ENCODE measurements at places on chromosomes 2 and 18.
A peak's percentile ranks its signal among the peaks of the same experiment; 100 is the strongest.

GRCh38 chr2:217167531-217167930 is 307.7 kb upstream of the TNP1 start:
- no peak for DNase-seq

DNA sequence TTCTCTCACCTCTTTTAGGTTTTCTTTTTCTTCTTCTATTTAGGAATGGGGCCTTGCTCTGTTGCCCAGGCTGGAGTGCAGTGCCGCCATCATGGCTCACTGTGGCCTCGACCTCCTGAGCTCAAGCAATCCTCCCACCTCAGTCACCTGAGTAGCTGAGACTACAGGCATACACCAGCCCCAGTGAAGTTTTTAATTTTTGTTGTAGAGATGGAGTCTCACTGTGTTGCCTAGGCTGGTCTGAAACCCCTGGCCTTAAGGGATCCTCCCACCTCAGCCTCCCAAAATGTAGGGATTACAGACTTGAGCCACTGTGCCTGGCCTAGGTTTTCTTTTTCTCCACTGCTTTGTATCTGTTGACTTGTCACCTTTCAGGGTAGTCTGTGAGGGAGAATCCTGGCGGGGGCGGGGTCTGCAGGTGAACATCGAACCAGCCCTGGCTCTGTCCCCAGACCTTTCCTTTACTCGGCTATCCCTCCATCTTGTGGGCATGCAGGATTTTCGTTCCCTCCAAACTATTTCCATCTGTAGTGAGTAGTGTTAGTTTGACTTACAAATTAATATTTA is 21.7 kb downstream of the NCK2 start:
- no peak for DNase-seq

DNA sequence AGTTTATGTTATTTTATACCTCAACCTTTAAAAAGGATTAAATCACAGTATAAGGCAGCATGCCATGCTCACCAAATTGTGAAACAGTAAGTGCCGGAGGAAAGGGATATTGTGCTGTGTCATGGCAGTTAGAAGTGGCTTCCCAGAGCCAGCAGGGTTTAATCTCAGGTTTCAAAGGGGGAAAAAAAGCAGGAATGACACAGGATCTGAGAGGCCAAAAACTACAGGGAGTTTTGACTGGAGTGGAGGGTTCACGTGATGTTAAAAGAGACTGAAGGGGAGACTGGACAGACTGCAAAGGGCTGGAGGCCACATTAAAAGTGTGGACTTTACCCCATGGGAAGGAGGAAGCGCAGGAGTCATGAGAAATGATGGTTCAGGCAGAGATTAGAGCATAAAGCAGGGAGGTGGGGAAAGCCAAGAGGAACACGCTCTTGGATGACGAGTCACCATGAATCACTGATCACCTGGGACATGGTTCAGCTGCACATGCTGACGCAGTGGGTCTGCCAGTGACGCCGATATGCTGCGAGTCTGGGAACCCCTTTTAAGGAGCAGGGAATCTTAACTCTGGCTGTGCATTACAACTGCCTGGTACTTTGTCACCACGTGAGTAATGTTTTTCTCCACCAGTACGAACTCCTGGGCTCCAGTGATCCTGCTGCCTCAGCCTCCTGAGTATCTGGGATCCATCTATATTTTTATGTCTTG is 6.1 kb downstream of the CHMP1B start:
- DNase-seq, result peak; percentile 32

GRCh38 chr2:157911246-157911645 is 35.1 kb upstream of the ACVR1 start:
- no peak for DNase-seq

- DNase-seq, result no peak
Measured at GRCh38 chr2:96869822-96870625, at the start of gene SEMA4C. Gene SEMA4C, minus strand, starts transcription at chr2:96870080. Its CDS starts 2,194 bp downstream, at chr2:96867886.

DNA sequence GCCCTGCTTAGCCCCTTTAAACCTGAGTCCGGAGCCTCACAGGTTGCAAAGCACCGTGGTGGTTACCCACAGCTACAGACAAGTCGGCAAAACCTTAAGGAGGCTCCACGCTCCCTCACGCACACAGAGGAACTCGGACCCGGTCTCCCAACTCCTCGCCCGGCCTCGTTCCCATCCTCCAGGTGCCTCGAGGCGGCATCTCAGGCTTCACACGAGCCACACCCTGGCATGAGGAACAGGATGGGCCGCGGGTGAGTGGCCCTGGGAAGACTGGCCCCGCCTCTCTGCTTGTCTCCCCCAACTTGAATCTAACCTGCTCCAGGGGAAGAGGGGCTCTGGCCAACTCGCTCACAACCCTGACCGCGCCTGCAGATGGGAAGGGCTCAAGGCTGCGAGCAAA is 97.4 kb downstream of the EIPR1 start:
- DNase-seq, result no peak

- DNase-seq, result no peak
Measured at GRCh38 chr2:227612546-227613271, 1.9 kb downstream of the SCYGR3 start.

DNA sequence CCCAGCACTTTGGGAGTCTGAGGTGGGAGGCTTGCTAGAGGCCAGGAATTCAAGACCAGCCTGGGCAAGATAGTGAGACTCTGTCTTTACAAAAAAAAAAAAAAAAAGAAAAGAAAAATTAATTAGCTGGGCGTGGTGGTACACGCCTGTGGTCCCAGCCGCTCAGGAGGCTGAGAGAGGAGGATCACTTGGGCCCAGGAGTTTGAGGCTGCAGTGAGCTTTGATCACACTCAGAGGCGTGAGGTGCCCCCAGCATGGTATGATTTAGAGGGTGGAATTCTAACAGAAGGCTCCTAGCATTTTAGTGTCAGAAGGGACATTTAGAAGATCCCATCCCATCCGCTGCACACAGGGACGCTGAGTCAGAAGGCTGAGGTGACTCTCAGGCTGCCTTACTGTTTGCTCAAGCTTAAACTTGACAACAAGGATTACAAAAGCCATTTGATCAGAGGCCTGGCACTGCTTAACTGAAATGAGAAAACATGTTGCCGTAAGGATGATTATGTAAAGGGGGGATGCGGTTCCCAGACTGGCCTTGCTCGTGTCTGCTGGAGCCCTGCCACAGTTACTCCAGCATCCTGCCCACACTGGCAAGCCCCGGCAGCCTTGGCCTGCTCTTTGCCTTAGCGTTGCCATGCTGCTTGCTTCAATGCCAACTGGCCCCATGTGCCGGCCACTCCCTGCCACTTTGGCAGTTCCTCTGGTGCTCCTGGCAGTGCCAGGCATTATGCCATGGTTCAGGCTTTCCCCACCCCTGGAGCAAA is 45.6 kb upstream of the SLC1A4 start:
- DNase-seq, result no peak

- DNase-seq, result no peak
Measured at GRCh38 chr2:134465228-134466105, 211.6 kb downstream of the MGAT5 start.

- no peak for DNase-seq
Measured at GRCh38 chr18:64330161-64330560, 181.3 kb upstream of the LINC00305 start.

DNA sequence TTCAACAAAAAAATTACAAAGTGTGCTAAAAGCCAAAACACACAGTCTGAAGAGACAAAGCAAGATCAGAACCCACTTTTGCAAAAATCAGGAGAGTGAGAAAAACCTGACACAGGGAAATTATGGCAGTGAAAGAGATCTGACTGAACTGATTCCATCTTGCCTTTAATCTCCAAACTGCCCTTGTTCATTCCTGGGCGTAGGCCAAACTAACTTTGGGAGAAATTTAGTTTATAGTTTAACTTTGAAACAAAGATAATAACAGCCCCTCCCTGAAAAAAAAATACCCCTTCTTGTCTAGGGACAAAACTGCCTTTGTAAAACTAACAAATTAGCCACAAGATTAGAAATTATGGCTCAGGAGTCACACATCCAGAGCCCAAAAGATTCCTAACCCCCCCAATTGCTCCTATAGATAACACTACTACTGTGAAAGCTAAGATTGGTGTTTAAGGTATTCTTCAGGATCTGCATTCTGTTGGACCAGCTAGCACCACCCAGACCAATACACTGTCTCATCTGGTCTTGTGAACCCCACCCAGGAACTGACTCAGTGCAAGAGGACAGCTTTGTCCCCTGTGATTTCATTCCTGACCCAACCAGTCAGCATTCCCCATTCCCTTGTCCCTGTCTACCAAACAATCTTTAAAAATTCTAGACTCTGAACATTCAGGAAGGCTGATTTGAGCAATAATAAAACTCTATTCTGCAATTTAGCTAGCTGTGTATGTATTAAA is 226.1 kb upstream of the SH3BP4 start:
- DNase-seq, result no peak

DNA sequence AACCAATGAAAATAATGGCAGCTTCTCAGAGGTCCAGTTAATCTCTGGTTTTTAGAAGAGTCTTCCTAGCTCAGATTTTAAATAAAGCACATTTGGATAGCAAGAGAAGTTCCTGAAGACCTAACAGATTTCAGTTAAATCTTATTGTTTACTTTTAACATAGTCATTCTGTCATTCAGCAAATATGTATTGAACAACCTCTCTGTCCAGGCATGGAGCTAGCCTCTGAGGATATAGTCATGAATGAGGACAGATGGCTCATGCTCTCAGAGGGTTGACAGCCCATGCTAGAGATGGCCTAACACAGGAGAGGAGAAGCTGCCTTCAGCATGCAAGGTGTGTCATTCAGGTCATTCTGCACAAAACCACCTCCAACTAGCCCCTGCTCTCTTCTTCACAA is 6.2 kb downstream of the CCBE1 start:
- DNase-seq, result no peak

- no peak for DNase-seq
Measured at GRCh38 chr18:2325933-2326332, 245.4 kb downstream of the METTL4 start.

- DNase-seq, result peak; percentile 59
Measured at GRCh38 chr2:143110758-143111428, 18.3 kb upstream of the ARHGAP15 start.

- DNase-seq, result no peak
Measured at GRCh38 chr2:71891155-71891554, 256.5 kb downstream of the CYP26B1 start.

- DNase-seq, result no peak
Measured at GRCh38 chr2:111951486-111951885, 53.1 kb downstream of the MERTK start.

GRCh38 chr2:191264647-191265081 is 19.5 kb downstream of the MYO1B start:
- no peak for DNase-seq

- DNase-seq, result no peak
Measured at GRCh38 chr2:164542581-164543021, 78.7 kb downstream of the GRB14 start.

GRCh38 chr2:9424447-9425164 is 1.2 kb downstream of the CPSF3 start:
- DNase-seq, result no peak

DNA sequence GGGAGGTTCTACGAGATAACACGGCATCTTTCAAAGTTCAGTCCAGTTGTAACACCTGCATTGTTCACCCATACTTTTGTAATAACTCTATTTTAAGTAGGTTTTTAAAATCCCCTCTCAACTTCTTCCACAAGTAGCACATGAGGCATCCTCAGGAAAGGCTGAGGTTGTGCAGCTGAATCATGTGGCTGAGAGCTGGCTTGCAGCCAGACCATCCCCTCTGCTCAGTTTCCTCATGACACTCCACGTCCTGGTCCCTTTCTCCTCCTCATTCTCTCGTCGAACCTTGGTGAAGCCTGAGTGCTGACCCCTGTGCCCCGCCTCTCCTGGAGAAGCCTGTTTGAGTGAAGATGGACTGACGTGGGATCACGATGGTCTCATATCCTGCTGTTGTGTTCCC is 42.5 kb downstream of the POU3F3 start:
- no peak for DNase-seq

DNA sequence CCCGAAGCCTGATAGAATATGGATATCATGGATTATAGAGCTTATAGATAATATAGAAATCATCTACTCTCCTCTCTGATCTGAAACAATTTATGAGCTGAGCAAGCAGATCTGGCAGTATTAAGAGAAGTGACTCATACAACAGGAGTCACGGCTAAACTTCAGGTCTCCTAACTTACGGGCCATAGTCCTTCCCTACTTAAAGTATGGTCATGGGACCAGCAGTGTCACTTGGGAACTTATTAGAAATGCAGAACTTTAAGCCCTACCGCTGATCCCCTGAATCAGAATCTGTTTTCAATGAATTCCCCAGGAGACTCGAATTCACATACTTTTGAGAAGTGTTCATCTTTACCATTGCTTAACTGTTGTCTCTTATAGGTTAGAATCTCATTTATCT is 195.7 kb upstream of the FANCL start:
- DNase-seq, result no peak

DNA sequence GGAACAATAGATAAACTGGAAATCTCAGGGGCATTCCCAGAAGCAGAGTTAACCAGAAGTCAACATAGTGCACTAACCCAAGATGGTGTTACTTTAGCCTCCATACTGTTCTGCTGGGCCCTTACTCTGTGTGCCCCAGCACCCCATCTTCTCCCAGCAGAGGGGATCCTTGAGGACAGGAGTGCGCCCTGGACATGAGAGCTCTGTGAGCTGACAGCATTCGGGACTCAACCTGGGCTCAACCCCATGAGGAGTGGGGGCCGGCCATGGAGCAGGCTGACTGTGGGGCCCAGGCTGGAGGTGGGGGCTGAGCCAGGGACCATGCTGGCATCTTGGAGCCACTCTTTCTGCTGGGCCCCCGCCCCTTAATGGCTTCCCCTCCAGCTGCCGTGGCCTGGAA is 156.3 kb upstream of the HS6ST1 start:
- no peak for DNase-seq

- DNase-seq, result no peak
Measured at GRCh38 chr18:43882358-43883055, 605.2 kb upstream of the SYT4 start.

DNA sequence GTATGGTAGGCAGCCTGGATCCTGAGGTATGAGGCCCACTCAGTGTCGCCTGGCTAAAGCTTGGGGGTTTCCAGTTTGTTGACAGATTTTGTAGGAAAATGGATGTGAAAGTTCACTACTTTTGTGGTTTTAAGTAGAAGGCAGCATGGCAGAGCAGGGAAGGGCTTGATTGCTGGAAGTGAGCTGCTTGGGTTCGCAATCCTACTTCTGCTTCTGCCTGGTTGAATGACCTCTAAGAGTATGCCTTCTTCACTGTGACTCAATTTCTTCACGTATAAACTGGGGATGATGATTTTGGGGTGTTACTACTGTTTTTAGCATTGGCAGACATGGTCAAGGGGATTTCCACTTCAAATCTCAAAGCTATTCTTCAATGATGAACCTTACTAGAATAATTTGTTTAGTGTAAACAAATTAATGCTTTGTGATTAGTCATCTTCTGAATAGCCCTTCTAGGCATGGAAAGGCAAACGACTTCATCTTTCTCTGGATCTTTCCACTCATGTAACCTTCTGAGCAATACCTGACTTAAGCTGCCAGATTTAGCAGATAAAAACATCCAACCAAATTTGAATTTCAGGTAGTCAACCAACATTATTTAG is 13.2 kb downstream of the BMP10 start:
- no peak for DNase-seq

GRCh38 chr2:151577116-151577515 is 157.2 kb downstream of the NEB start:
- no peak for DNase-seq

DNA sequence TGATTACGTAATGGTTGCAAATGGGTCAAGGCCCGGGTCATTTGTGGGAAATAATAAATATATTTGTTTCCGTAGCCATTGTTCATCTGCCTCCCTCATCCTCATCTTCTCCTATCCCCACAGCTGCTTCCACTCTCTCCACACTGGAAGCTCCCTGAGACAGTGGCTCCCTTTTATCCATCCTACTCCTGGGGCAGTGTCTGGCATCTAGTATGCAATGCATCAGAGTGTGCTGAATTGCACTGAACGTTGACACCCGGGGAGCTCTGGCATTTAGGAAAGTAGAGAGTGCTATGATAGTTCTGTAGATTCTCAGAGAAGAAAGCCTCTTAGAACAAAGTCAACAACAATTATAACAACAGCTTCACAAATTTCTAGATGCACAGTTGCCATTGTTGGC is 45.5 kb upstream of the NAB1 start:
- DNase-seq, result no peak
